Hippocampal formation (tissue), 2 donors: ENCODE measurements at places on chromosomes 1 and 21.

GRCh38 chr1:87044840-87045239, 130.4 kb downstream of the HS2ST1 start:
- no peak for DNase-seq

DNA sequence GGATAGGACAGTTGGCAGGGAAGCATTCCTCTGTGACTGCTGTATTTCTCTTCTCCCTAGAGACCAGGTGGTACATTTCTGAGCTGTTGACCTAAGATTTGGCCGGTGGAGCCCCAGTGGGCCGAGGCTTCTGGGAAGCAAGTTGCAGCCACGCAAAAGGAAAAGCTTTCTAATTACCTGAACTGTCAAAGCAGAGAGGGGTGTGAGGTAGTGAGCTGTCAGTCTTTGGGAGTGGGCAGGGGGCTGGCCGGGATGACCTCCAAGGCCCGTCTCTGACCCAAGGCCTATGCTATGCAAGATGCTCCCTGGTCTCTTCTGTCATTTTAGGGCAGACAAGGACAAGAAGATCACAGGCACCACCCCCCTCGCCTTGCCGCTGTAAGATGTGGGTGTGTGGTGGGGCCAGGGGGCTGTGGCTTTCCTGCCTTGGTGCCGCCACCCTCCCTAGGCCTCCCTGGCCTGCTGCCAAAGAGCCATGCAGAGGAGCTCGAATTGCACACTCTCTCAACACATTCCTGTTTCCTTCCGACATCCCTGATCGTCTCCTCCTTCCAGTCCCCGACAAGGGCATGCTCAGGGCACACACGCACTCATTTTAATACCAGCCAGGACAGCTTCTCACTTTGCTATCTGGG, 7.7 kb downstream of the PADI1 start:
- no peak for DNase-seq

DNA sequence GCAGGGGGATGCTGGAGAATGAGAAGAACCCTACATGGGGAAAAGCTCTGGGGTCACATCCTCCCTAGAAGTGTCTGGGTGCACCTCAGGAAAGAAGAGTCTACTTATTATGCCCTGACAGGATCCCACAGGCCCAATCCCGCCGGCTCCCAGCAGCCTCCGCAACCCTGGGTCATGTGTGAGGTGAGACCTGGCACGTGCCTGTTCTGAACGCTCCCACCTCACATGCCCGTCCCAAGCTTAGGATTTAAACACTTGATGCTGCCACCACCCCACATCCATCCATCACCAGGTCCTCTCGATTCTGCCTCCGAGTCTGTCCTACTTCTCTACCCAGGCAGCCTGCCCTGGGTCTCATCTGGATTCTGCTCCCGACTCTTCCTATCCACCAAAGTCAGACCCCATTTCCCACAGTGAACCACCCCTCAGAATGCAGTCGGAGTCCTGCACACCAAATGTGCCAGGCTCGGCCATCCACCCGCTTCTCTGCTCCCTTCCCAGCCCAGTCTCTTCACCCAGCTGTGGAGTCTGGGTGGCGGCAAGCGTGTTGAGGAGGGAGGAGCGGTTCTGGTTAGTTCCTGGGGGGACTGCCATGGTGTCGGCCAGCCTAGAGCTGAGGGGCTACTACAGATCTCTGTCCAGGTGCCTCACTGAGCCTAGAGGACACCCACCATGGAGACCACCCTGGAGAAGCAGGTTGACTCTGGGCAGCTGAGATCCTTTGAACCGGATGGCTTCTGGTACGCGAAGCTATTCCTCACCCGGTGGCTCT, 23.9 kb downstream of the SLC2A1 start:
- no peak for DNase-seq

DNA sequence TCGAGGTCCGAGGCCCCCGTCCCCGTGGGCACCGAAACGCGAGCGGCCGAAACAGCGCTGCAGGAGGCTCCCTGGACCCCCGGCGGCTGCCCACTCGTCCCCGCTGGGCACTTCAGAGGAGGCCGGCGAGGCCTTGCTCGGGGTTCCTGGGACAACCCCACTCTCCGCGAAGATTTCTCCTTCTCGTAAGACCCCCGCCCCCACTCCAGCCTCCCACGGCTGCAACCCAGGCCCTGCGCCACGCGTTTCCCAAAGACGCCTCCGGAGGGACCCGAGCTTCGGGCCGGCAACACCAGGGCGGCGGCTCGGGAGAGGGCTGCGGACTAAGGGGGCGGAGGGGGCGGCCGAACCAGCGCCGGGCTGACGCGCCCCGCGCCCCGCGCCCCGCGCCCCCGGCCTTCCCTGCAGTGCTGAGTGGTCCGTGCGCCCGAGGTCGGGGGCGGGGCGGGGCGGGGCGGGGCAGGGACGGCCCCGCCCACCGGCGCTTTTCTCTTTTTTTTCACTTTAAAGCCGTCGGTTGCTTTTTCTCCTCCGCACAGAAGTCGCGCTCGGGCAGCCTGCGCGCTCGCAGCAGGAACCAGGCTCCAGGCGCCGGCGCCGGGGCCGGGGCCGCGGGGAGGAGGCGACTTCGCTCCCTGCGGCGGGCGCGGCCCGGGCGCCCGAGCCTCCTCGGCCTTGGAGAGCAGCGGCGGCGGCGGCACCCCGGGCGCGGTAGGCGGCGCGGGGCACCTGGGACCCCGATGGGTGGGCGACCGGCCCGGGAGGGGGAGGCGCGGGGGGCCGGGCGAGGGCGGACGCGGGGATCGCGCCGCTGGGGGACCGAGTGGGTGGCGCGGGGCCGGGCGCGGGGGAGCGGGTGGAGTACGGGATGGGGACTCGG, at the start of gene SPSB1:
TSS of gene SPSB1 (plus strand) at position 534 of the 880 bp plus-strand sequence. CDS start 62,998 bp downstream, outside the sequence.
- peak; percentile 75 for DNase-seq

GRCh38 chr1:234208351-234208750, 164.9 kb upstream of the COA6 start:
- DNase-seq, result no peak

DNA sequence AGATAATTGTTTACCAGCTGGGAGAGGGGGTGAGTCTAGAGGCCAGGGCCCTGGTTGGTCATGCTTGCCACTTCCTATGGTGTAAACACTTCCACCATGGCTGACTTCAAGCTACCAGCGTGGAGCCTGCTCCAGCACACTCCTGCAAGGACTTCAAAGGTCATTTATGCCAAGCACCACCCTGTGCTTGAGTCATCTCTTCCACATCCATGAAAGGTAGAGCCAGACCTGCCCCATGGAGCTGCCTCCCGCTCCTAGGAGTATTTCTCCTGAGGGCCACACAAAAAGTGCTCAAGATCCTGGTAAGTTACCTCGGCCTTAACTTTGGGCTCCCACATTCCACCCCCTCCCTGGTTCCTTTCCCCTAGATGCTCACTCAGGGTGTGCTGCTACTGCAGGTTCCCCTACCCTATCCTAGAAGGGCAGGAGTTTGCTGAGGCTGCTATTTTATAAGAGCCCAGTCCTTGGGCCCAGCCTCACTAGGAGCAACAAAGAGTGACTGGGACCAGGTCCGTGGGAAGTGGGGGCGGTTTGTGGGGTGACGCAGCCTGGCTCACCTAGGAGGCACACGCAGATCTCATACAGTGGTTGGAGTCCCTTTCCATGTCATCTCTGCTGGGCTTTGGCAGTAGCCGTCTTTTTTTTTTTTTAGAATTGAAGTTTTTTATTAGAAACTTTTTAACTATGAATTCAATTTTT, 2.4 kb downstream of the RAB7B start:
- DNase-seq, result no peak

DNA sequence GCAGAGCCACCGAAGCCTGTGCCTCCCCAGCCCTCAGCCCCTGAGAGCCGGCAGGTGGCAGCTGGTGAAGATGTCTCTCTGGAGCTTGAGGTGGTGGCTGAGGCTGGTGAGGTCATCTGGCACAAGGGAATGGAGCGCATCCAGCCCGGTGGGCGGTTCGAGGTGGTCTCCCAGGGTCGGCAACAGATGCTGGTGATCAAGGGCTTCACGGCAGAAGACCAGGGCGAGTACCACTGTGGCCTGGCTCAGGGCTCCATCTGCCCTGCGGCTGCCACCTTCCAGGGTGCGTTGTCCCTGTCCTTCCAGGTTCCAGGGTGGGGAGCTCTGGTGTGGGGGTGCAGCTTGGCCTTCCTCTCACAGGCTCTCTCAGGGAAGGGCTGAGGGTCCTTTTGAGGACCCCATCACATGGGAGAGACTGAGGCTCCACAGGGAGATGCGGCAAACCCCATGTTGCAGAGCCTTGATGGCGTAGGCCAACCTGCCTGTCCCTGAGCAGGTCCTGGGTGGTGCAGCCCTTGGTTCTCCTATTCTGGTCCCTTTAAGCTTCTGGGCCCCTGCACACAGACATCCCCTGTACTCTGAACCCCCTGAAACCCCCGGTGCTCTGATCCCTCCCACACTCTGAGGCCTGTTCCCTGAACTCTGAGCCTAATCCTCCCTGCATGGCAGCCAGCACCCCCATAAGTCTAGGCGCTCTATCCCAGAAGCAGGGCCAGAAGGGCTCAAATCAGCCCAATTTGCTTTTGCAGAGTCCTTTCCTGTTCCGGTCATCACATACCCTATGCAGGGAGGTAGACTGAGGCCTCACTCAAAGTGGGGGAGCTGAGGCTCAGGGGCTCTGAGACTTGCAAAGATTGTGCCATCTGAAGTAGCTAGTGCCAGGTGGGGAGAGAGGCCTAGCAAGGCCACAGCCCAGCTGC, 88.5 kb downstream of the TRIM11 start:
- no peak for DNase-seq

GRCh38 chr21:32035617-32036016, 162.8 kb downstream of the HUNK start:
- no peak for DNase-seq

- no peak for DNase-seq
These were observed 4.0 kb downstream of the ERG start for GRCh38 chr21:38494251-38494642.

DNA sequence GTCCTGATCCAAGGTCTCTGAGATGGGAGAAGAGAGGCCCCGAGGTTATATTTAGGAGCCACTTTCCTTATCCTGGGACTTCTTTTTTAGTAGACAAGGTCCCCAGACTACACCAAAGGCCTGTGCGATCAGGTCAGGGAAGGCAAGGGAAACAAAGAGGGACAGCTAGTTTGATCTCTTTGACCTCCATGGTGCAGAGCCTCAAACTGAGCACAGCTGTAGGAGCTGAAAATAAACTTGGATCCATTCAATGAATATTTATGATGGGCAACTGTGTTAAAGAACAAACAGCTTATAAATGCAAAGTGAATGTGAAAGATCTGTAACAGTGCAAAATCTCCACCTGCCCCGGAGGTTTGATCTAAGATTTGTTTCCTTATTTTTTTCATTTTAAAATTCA, 256.6 kb downstream of the DYRK1A start:
- DNase-seq, result no peak

DNA sequence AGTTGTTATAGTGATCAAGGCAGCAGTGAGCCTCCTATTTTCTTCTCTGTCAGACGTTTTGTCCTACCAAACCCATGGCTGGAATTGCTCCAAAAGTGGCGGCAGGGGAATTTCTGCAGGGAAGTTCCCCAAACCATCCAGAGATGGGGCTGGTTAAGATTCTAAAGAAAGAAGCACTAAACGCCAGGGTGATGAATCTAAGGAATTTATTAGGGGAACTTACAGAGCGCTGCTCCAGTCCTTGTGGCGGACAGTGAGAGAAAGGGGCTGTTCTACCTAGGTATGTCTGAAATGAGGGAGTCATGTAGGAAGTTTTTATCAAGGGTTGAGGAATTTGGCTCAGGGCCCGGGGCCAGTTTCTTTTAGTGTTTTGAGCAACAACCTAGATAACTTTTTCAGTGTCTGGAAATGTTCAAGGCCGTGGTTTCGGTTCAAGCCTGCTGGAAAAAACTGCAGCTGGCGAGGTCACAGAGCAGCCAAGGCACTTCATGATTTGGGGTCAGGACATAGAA, 222.4 kb upstream of the B3GALT2 start:
- no peak for DNase-seq

GRCh38 chr1:113981962-113982931, 3.0 kb downstream of the OLFML3 start:
- DNase-seq, result peak; percentile 31

DNA sequence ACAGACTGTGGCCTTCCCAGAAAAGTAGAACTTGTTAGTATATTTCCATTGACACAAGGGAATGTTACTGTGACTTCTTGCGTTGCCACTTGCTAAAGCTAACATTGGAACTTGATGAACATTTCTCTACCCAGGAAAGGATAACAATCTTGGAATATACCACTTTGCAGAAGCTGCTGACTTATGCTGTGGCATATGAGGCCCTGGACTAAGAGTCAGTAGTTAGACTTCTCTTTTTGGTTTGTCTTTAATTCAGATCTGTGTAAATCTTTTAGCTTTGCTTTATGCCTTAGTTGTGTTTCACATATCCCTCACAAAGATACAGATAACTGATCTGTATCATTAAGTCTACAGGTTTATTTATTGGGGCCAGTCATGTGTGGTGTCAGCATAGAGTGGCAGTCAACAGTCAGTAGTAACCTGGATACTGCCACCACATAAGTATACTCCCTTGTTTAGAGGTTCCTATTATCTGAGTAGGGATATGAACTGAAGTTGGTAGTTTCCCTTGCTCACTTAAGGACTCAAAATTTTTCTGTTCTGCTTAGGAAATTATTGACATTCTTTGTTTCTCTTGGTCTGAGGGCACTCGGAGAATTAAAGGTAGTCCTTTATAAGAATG, 14.7 kb downstream of the RNF2 start:
- DNase-seq, result no peak

DNA sequence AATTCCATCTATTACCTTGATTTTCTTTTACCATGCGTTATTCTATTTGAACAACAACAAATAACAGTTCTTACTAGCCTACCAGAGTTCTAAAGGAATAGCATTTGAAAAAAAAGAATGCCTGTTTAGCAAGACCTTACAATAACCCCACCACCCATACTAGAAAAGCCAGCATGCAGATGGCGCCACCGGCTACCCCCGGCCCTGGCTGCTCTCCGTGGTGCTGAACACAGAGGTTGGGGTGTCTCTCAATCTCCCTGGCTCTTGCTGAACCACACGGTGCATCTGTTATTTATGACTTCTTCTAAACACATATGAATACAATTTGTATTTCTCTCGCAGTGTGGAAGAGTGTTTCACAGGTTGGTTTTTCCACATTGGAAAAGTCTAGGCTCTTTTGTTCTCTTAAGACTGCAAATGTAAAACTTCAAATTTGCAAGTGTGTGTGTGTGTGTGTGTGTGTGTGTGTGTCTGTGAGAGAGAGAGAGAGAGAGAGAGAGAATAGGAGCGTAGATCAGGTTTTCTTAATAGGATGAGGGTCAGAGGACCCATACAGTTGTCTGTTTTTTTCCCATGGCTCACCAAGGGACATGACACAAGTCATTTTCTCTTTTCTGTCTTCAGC, 13.6 kb downstream of the GRIK3 start:
- no peak for DNase-seq
